ENCODE measurements at places on chromosomes 5 and 9.
A peak's percentile ranks its signal among the peaks of the same experiment; 100 is the strongest.

DNA sequence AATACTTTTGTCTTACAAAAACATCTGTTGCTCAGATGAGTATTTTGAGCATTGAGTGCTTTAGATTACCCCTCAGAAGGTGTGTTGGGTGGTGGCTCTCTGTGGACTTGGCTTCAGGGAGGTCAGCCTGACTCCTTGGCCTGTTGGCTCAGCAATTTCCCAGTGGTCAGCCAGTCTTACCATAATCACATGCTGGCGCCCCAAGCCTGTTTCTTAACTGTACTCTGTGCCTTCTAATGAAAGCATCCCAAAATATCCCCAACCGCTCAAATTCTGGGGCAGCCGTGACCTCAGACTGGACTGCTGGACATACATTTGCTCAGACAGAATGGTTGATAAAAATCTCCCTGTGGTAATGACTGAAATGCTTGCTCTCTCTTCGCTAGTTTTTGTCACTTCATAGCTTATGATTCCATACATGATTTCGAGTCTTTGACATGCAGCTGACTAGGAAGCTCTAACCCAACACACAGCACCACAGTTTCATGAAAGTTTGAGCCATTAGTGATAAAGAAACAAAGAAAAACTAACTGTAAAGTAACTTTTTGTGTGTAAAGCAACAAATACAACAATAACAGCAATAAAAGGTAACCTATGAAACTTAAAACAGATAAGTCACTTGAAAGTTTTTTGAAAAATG, 562.2 kb upstream of the MEF2C start:
- DNase-seq = no peak

DNA sequence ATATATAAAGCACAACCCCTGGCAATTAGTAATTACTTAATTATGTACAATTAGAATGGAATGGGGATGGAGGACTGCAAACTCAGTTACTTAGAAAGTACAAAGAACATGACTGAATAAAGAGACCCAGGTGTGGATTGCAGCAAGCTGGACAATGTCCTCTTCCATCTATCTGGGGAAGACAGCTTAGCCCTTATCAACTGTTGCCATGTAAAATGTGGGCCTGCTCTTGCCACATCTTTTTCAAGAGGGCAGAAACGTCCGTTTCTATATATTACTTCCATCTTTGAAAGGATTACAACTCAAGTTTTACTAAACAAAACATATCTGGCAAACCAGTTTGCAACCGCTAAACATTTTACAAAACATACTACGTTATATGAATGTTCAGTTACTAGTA, 26.2 kb downstream of the GOLPH3 start:
- DNase-seq = no peak

- DNase-seq = no peak
Measured at GRCh38 chr5:98679963-98680362, 93.5 kb upstream of the RGMB start.

DNA sequence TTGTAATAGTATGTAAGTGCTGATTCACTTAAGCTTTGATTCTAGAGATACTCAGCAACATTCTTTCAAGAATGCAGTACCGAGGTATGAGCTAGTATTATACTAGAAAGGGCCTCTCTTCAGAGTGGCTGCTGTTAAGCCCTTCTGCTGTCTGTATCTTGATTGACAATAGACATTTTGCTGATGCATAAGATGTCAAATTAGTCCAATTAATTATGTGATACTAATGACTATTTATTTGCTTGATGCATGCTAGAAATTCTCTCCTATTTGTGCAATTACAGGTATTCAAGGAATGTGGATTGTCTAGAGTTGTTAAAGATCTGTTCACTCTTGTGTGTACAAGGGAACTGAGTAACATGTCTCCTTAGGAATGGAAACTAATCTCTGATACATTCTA, 92.3 kb upstream of the PTGER4 start:
- DNase-seq = no peak

GRCh38 chr5:80147119-80147815, 108.6 kb downstream of the SERINC5 start:
- DNase-seq = no peak

DNA sequence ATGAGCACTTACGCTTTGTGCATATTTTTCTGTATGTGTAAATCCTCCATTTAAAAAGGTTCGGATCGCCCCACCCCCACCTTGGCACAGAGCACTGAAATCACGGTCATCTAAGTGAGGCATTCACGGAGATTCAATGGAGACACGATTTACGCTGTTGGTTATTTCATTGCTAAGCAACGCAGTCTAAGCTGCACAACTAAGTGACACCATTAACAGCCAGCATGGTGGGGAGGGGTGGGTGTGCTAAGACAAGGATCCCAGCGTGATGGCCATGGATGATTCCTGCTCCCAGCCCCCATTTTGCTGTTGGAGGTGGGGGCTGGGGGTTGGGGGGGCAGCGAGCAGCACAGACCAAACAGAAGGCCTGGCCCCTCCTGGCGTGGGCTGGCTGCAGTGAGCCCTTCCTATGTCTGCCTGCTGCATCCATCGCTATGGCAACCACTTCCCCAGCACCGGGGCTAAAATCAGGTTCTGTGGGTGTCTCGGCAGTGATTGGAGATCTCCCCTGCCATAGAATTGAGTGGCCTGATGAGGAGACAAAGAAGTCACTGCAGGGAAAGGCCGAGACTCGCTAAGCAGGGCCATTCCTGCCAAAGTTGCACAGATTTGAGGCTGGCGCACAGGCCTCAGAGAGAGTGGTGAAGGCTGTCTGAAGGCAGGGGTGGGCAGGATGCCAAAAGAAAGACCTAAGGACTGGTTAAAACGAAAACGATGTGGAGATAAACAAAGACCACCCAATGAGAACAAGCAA, 14.3 kb upstream of the MARCHF6 start:
- DNase-seq = no peak

- no peak for DNase-seq
Measured at GRCh38 chr9:22911632-22912031, 465.0 kb downstream of the DMRTA1 start.

DNA sequence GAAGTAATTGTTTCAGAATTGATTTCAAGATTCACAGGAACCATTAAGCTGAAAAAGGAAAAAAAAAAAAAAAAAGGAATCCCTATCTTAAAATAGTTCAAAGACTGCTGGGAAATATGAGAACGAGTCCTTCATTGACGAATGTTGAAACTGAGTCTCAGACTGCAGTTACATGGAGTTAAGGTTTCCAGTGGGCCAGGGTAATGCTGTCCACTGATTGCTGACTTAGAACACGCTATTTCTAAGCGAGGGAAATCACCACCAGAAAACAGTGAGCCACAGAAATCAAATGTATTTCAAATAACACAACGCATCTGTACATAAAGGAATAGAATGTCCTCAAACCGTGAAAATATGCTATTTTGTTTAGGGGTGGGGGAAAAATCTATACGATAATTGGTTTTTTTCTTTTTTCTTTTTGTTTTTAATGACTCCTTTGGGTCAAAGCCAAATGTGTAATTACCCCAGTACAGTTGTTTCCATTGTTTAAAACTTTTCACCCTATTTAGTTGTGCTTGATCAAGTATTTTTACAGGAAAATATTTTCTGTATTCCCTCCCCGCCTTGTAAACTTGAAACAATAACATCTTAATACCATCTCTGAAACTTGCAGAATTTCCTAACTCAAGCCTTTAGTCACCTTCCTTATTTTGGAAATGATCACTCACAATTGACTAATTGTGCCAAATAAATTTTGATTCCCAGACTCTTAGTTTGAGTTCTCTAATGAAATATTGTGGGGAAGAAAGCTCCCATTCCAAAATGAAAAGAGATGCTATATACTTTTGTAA, 208.3 kb downstream of the MCTP1 start:
- DNase-seq = no peak

DNA sequence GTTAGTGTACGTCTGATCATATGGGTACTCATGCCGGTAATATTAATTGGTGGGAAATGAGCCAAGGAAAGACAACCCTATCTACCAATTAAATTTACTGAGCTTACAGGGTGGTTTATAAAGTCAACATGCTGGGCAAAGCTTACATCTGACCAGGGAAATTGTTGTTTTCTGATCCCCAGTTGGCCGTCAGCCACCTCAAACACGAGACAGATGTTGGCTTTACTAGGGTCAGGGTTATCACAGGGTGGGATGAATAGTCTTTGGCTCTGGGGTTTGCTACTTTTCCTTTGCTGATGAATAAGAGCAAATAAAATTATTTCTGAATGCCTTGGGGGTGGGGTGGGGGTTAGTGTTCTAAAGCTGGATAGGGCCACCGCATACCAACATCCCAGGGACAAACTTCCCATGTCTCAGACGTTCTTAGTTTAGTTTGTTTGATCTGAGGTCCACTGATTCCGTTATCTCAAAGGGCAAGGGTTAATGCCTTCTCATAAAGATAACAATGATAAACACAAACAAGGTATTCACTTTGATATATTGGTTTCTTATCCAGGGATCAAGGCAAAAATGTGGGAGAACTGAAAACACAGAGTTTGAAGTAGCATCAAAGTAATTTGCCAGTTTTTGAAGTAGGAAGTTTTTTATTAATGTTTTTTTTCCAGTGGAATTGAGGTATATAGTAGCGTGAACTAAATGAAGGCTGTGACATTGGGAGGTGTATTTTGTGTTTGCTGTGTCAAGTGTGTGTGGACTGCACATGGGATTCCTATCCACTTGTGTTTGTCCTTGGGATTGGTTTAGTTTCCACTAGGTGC, 109.1 kb upstream of the RPS23 start:
- no peak for DNase-seq

DNA sequence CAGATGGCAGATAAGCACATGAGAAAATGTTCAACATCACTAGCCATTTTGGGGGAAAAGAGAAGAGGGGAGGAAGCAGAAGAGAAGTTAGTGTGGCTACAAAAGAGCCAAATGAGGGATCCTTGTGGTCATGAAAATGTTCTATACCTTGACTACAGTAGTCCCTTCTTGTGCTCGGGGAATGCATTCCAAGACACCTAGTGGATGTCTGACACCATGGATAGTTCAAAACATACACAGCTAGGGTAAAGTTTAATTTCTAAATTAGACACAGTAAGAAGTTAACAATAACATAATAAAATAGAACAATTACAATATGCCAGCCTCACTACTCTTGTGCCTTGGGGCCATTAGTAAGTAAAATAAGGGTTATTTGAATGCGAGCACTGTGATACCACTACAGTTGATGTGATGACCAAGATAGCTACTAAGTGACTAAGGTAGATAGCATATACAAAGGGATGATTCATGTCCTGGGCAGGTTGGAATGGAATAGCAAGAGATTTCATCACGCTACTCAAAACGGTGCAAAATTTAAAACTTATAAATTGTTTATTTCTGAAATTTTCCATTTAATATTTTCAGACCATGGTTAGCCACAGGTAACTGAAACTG, 344.1 kb downstream of the NR2F1-AS1 start:
- DNase-seq = no peak

- peak; percentile 84 for DNase-seq
Measured at GRCh38 chr5:141430332-141431113, at the start of gene PCDHGA12. Gene PCDHGA12 (plus strand): TSS chr5:141430507. CDS start chr5:141430760, 253 bp downstream.

DNA sequence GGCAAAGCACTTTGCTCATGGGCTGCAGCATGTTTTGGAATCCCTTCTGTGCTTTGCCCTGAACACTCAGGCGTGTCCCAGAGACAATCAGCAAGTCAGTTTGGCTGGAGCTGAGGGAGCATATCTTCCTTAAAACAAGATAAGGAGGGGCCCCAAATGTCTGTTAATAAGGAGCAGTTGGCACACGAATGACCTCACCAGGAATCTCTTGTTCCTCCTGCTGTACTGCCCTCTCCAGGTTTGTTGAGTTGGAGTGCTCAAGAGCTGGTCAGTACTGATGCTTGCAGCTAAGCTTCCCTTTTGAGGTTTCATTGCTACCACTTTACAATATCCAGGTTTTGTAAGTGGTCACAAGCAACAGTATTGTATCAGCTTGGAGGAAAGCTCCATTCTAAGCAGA, 101.3 kb upstream of the EGFLAM start:
- no peak for DNase-seq

DNA sequence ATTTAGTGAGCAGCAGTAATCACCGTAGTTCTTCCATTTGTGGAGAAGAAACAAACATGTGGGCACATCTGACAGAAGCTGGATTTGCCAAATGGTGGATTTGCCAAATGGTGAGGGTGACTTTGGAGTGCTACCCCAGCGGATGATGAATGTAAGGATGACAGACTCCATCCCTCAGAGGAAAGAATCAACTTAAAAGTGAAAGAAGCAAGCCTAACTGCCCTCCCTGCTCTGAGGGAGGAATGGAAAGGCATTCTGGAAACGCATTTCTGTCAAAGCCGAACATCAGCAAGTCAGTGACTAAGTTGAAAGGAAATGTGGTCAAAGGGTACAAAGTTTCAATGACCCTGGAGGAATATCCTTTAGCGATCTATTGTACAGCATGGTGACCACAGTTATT, 143.5 kb downstream of the GPBP1 start:
- no peak for DNase-seq

GRCh38 chr5:111869681-111870080, 112.7 kb upstream of the NREP start:
- peak; percentile 7 for DNase-seq
